ENCODE measurements at places on chromosomes 5 and 9.

DNA sequence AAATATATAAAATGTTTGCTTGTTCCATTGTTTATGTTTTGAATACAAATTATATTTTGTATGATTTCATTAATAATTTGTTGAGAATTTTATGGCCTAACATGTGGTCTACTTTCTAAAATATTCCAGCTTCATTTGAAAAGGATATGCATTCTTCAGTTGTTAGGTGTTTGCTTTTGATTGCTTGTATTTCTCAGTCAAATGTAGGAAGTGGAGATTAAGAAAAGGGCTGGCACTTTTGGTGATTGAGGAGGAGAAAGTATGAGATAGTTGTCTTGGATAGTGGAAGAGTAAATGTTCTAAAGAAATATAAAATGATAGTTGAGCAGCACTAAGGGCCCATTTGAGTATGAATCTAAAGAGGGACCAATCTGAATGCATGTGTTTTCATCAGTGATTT, 23.1 kb downstream of the JAK2 start:
- no peak for DNase-seq

DNA sequence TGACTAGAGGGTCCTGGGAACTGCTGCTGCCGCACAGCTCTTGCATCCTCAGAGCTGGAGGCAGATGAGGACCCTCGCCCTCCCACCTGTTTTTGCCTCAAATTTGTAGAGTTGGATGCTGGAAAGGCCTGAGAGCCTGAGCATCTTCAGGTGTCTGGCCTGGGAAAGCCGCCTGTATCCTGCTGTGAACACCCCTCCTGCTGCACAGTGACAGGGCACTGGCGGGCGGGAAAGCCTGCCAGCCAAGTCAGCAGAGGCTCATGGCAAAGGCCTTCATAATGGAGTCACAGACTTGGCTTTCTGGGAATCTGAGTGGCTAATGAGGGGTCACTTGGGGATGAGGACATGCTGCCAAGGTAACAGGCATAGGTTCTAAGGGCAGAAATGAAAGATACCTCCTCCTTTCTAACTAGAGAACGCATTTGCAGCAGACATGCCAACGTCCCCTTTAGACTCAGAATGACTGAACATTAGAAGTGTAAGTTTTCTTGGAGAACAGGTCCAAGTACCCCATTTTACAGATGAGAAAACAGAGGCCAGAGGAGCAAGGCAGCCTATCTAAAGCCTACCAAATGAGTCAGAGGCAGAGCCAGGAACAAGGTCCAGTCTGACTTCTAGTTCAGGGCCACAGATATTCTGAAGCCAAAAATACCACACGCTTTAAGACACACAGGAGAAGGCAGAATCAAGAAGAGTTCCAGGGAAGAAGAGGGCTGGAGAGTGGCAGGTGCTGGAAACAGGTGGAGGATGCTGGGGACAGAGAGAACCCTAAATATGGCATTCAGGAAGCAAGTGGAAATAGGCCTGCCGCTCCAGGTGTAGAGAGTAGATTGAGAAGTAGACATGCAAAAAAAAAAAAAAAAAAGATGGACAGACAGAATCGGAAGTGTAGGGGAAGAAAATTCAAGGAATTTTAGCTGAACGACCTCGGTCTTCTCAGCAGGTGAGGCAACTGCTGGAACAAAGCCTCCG, 44.1 kb downstream of the EPB41L4B start:
- no peak for DNase-seq

GRCh38 chr5:41796061-41796460, 74.2 kb downstream of the OXCT1 start:
- DNase-seq, result no peak

GRCh38 chr9:32306006-32306405, 78.4 kb upstream of the ACO1 start:
- no peak for DNase-seq

DNA sequence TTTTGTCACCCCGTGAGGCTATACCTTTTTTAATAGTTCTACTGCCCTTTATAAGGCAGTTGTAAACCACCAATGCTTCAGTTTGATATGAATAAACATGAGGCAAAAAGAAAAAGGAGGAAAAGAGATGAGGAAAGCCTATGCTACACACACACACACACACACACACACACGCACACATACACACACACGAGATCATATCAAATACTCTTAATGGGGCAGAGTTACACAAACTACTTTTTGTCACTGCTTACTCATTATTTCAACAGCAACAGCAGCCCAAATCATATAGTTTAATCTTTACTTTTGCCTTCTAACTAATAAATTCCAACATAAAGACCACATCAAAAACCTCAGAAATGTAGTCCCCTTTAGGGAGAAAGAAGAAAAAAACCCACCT, 116.8 kb upstream of the PAM start:
- no peak for DNase-seq

- DNase-seq, result no peak
Measured at GRCh38 chr5:158236511-158237335, 377.8 kb upstream of the CLINT1 start.

DNA sequence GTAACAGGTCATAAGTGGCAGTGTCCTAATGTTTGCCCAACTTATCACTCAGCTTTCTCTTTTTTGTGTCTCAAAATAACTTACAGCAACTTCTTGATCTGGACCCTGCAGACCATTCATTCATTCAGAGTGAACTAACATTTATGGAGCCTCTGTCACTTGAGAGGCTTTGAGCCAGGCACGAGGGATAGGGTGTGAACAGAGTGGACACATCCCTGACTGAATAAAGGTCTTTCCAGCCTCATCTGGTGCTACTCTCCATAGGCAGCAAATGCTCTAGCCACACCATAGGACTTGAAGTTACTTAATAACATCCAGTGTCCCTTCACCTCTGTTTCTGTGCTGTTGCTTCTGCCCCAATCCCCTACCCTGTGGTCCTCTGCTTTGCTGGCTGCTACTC, 212.1 kb upstream of the FBN2 start:
- DNase-seq, result no peak

- DNase-seq, result no peak
Measured at GRCh38 chr5:88695232-88695631, 187.8 kb downstream of the MEF2C start.

- DNase-seq, result no peak
Measured at GRCh38 chr5:98581112-98581997, 192.1 kb upstream of the RGMB start.

DNA sequence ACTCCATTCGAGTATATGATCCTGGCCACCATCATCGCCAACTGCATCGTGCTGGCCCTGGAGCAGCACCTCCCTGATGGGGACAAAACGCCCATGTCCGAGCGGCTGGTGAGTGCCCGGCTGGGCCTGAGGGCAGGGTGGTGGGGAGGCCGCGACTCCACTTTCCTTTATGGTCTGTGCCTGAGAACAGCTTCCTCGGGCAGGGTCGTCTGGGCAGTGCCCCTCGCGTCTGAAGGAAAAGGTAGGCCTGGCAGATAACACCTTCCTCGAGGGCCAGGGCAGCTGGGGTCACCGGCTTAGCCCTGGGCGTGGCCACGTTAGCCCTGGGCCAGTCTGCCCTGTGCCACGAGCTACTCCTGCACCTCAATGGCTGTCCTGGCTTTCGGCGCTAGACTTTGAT, 1.5 kb downstream of the CACNA1B start:
- DNase-seq, result no peak

DNA sequence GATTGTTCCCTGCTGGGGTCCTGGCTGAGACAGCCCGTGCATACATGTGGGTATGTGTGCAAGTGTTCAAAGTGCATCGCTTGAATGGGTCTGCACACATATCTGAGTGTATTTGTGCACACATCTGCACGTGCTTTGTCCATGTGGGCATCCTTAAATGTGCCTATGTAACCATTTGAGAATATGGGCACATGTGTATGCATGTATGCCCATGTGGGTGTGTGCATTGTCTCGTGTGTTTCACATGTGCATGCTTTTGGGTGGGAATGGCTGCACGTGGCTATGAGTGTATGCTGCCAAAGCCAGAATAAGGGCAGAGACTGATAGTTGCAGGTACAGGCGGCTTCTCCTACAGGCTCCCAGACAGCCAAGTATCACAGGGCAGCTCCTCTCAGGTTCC, 107.3 kb downstream of the LHX2 start:
- DNase-seq, result no peak

DNA sequence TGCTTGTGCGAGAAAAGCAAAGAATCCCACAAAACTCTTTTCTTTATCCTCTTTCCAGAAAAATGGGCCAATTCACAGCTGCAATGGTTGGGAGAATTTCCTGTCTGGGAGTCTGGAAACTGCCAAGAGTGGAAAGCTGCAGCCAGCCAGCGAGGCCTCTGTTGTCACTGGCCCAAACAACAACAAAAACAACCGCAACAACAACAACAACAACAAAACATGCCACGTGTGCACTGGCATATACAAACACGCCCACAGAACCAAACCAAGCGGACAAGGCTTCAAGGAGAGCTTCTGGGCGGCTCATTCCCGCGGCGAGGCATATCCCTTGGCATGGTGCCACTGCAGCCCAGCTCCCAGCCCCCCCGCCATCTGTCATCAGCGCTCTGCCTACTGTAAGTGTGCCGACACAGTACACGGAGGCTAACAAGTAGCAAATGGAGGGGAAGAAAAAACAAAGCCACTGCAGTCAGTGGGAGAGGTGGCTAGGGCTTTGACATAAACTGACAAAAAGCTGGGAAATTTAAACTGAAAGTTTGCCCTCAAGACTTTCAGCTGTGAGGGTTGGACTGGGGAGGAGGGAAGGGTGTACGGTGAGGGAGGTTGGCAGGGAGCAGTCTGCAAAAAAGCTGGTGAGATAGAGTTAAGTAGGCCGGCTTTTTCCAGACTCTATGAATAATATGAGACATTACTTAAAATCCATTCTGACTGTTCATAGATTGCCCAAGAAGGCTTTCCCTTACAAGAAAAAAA, 165.0 kb upstream of the ZNF462 start:
- DNase-seq, result no peak

DNA sequence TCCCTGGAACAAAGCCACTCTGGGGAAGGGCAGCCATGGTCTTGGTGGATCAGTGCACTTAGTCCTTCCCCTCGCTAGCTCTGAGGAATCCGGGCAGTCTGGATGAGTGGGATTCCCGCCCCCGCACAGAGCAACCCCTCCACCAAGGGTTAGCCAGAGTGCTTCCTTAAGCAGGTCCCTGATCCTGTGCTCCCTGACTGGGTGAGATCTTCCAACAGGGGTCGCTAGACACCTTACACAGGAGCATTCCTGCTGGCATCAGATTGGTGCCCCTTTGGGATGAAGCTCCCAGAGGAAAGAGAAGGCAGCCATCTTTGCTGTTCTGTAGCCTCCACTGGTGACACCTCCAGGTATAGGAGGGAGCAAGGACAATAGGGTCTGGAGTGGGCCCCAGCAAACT, 228.8 kb downstream of the AP3B1 start:
- DNase-seq, result no peak

- no peak for DNase-seq
Measured at GRCh38 chr5:39721394-39721793, 296.6 kb upstream of the DAB2 start.

DNA sequence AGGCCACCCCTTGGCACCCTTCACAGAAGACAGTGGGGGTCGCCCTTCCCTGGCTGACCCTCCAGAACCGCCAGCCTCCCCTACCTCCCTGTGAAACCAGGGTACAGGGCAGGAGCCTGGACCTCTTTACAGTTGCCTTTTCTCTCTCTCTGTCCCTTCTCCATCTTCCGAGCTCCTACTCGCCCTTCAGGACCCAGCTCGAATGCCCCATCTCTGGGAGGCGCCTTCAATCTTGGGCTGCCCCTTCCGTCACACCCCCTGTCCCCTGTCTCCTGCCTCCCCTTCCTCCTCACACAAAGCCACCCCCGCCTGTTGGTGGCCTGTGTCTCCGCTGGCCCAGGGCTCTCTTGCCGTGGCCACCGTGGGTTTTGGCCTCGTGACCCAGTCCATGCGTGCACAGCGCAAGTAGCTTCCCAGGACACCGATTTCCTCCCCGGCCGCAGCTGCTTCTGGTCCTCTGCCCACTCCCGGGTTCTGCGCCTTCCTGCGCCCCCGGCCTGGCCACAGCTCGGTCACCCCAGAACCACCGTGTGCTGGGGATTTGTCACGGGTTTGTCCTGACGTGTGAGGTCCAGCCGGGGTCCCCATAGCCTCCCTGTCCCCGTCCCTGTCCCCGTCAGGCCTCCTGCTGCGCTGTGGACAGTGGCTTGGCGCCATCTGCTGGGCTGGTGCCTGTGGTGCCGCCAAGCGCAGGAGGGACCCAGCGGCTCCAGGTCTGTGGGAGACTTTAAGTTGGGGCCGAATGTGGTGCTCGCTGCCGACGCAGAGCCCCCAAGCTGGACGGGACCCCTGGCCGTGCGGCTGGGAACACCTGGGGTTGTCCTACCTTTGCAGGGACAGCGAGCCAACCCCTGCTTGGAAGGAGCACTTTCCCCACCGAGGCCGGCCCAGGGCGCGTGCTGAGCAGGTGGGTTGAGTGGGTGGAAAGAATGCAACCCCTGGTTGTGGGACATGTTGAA, 4.0 kb upstream of the TMEM250 start:
- peak; percentile 77 for DNase-seq

DNA sequence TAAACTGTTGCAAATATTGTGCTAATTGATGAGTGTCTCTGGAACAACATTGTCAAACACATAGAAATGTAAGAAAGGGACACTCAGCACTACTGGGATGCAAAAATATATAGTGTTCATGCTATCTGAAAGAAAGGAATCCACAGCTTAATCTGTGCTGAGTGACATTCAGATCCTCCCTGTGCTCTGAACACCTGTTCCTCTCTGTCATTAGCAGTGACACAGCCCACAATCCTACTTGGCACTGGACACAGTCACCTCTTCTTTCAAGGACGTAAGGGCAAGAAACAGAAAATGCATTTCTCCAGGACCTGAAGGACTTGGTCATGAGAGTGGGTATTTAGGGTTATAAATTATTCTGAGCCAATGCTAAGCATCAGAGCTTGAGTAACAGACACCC, 121.4 kb upstream of the SV2C start:
- no peak for DNase-seq

DNA sequence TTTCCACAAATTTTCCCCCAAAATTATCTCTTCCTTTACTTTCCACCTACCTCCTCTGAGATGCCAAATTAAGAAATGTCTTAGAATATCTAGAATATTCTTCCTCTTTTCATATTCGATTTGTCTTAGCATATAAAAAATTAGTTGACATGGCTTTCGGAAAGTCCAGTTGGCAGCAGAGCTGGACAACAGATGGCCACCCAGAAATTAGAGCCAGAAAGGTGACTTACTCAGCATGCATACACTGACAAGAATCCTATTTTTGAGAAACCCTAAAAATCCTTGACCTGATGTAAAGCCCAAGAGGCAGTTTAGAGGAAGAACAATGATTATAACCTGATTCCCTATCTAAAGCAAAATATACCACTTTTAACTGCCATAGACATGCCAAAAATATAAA, 22.0 kb downstream of the TMEM167A start:
- DNase-seq, result no peak

Data from activated gamma-delta T cell treated with Interleukin-2 at 50 U/mL for 16 hours (primary cell).